ENCODE measurements at places on chromosomes 5 and 9.

GRCh38 chr5:149114403-149115312 lies 26.6 kb upstream of the ABLIM3 start:
- peak; percentile 50 for DNase-seq

- DNase-seq: no peak
Measured at GRCh38 chr9:76004526-76004925, 114.1 kb downstream of the PCSK5 start.

GRCh38 chr5:139388198-139388821 lies 1.4 kb downstream of the MZB1 start:
- no peak for DNase-seq

DNA sequence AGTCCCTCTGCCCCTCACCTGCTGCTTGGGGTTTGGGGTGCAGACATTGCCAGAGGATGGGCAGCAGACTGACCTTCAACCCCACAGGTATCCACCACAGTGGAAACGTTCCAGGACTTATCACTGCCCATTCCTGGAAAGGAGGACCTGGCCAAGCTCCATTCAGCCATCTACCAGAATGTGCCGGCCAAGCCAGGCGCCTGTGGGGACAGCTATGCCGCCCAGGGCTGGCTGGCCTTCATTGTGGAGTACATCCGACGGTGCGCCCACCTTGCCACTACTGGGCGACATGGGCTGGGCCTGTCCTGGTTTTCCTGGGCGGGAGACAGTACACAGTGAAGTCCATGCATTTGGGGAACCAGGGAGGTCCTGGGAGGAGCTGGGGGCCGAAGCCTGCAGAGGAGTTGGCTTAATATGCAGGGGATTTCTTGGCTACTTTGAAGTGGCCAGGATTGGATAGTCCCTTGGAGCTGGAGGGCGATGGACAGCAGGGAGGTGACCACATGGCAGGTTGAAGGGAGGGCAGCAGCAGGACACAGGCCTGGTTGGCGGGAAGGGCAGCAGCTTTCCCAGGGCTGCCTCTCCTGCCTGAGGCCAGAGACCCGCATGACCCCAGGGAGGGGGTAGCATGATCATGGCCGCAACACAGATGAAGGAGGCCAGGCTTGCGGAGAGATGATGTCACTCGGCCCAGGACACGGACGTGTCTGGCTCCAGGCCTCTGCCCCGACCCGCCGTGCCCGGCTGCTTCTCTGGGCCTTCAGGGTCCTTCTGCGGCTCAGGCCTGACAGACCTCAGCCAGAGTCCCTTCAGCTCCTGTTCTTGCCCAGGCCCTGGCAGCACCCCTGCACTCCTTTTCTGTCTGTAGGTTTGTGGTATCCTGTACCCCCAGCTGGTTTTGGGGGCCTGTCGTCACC lies 34.6 kb downstream of the USP20 start:
- DNase-seq: no peak

DNA sequence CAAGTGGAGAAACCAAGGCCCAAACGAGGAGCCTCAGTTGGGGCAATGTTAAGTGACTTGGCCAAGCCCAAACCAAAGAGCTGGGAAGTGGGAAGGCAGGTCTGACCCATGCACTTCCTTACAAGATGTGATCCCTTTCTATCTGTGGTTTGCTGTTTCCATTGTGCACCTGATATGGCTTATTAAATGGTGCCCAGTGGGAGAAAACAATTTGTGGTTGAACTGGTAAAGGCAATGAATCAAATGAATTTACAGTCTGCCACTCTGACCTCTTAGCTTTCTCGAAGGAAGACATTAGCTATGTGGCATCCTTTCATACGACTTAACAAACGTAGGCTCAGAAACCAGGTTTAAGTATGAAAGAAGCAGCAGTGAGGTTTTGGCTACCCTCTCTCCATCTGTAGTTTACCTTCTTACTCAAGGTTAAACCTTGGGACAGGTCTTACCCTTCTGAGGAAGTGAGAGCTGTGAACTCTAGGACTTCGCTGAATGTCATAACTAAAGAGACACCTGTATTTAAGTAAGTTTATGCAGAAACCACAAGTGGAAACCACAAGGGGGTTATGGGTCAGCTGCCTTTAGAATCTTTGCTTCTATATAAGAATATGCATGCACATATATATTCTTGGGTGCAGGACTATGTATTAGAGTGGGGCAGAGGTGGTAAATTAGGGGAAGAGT lies 100.5 kb upstream of the SPATA31D4 start:
- DNase-seq: no peak

- no peak for DNase-seq
Measured at GRCh38 chr9:8825585-8826147, 1026.1 kb upstream of the DMAC1 start.

Data from T-helper 2 cell (primary cell).